Inflammatory macrophage treated with lipopolysaccharide for 4 hours (primary cell): ENCODE measurements at places on chromosomes 7 and 10.

DNA sequence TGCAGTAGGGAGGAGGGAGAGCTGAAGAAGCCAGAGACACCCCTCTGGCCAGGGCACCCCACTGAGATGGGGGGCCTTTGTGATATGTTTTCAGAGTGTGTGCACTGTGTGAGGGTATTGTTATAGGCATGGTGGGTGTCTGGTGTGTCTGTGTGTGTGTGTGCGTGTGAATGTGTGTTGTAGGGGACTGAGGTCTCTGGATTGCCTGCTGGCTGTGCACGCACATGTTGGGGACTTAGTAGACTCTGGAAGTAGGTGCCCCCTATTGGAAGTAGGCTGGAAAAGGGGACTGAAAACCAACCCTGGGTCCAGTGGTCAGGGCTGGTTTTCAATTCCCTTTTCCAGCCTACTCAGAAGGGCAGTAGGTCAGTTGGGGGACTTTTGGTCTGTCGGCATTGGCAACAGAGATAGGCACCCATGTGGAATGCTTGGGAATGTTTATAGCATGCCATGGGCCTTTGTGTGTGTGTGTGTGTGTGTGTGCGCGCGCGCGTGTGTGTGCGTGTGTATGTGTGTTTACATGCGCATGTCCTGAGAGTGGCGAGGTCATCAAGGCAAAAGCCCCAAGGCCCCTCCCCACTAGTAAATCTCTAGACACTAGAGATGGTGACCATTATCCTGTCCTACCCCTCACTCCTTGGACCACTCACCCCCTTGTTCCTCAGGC, 78.8 kb downstream of the HIF1AN start:
- DNase-seq = no peak

GRCh38 chr7:27605689-27606269, 56.9 kb downstream of the HIBADH start:
- DNase-seq = peak; percentile 3

DNA sequence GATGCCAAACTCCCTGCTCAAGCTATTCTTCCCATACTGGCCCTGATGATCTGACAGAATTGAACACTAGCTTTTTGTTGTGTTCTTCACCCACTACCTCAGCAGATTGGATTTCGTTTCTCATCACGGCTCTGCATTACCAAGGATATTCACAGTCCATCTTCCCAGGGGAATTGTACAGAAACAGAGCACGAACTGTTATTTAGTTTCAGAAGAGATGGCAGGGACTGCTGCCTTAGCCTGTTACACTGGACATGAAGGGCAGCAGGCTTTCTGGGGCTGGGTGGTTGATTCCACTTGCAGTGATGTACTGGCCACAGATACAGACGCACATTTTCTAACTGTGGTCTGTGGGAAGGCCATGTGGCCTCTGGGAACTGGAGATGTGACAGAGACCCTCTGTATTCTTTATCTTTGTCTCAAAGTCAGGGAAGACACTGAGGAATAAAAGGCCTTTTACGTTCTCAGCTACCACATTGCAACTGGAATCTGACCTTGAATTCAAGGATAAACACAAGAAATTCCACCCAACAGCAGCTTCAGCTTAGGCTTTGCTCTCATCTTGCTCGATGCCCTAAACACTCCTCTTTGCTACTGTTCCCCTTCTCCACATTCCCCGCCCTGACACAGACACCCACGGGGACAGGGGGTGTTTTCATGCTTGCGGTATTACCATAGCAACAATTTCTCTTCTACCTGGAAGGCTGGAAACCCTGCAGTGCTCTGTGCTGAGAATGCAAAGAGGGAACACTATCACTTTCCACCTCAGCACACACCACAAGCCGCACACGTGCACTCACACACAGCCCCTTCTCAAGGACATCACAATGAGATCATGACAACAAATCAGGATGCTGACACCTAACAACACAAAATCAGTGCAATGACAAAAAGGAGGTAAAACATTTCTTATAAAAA, 81.7 kb downstream of the RNF216 start:
- no peak for DNase-seq

DNA sequence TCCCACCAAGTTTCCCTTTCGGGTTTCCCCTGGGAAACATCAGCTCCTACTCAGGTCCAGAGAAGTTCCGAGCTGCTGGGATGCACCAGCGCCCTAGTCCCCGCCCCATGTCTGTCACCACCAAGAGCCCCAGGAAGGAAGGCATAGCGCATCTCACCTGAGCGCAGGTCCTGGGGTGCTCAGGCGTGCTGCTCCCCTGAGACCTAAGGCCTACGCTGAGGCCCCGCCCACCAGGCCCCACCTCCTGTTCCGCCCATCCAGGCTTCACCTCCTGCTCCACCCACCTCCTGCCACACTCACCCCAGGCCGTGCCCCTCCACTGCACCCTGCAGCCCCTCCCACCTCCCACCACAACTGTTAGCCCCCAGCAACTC, 1.2 kb upstream of the TFR2 start:
- DNase-seq = no peak

DNA sequence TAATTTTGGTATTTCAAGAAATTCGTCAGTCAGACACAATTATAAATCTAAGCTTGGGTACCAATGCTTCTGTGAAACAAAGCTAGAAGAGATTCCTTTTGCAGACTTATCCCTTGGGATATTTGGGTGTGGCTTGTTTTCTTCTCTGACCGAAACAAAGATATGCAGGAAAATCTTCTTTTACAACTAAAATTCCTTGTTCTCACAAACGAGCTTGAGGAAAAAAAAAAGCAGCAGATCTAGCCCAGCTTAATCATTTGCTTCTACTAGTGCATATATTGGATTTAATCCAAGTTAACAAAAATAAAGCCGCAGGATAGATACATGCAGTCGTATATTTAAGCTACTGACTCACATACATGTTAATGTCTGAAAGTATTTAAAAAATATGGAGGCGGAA, 104.2 kb downstream of the PRTFDC1 start:
- DNase-seq = no peak

DNA sequence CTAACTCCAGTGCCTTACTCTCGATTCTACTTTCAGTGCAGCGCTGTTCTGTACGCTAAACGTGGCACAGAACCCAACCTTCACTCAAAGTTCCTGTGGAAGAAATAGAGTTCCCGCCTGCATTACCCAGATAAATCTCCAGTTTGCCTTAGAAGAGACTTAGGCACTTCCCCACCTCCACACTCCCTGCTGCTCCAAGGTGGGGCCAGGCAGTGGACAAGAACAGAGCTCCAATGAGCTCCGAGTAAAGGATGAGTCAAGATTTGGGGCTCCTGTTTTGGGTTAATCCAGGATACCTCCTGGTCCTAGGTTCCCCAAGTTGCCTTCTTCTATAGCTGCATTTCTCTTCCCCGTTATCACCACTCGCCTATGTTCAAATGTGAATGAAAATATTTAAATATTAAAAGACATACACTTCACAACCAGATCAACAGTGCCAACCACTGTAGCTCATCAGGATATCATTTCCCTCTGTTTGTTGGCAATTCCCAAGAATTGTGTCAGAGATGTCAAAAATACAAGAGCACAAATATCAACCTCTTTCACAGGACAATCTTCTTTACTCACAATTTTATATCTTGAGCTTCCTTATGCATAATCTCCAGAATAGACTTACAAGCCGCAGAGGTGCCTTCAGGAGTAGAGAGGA, 48.0 kb downstream of the MALSU1 start:
- DNase-seq = peak; percentile 55

DNA sequence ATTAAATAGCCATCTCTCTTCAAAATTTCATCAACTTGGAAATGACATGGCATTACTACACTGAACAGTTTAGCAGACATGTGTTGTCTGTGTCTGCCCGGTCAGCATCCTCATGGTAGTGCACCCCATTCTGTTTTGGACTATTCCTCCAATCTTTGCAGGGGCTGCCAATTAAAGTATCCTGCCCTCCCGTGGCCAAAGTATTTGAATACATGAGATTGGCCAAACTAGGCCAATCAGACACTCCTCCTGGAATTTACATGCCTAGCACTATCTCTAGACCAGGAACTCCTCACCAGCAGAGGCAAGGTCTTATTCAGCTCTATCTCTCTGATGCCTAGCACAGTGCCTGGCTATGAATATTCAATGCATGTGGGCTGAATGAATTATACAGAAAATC, 4.4 kb downstream of the SHTN1 start:
- DNase-seq = no peak

GRCh38 chr10:72315611-72316385, 38.9 kb downstream of the DNAJB12 start:
- no peak for DNase-seq

DNA sequence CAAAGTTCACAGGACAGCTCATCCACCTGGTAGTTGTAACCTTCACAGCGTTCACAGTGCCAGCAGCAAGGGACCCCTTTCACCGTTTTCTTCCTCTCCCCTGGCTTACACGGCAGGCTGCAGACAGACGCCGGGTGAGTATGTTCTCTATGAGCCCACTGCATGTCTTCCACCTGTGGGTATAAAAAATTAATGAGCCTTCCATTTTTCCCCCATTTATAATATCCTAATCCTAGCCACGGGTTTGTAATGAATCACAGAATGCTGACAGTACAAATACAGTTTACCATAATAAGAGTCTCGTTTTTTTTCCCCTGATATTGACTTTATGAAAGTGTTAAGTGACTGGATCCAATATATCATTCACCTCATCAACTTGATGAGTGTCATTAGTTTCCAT, 719.0 kb downstream of the GRM8 start:
- DNase-seq = no peak

DNA sequence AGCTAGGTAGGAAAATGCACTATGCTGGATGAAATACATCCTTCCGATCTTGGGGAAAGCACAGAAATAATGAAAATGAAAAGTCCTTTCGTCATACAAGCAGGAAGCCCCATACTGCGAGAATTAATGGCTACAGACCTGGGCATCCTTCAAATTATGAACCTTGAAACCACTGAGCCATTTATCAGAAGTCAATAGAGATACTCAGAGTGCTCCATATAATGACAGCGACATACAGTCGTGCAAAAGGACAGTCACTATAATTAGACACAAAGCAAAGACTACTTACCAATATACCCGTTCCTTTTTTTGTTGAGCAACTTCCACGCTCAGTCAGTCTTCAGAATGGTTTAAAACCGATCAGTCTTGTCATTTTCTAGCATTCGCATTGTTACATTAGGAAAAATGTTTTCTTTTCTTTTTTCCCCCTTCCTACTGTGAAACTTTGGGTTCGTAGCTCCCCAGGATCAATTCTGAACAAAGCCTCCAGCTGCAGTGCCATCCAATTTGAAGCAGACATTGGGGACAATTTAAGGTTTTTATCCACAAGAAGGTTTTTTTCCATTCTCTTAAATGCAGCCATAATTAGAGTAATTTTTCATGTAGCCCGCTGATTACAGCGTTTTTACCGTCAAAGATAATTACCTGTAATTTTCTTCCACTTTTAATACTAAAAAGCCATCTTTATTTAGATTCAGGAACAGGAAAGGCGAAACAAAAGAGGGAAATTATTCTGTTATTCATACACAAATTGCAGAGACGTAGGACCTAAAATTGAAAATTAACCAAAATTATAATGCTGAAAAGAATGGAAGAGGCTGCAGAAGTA, 6.4 kb downstream of the DLX6 start:
- DNase-seq = no peak

DNA sequence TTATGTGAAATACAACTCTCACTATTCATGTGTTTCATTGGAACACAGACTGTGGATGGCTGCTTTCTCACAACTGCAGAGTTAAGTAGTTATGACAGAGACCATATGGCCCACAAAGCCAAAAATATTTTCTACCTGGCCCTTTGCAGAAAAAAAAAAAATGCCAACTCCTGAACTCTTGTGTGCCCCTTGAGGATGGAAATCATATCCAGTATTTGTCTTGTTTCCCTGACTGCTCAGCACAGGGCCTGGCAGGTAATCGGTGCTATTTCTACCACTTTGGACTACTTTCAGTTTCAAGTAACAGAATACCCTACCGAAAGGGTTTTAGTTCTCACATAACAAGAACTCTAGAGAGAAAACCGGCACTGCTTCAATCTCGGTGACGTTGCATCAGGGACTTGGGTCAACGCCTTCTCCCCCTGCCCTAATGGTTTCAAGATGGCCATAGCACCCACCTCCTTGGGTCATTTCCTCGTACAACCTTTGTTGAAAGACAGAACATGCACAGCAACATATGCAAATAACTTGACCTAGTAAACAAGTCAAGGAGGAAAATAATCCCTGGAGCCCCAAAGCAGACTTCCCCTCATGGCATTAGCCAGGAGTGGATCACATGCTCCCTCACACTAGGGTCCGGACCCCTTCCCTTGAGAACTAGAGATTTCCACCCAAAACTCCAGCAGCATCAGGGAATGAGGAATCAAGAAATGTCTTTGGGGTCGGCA, 11.8 kb upstream of the GPNMB start:
- no peak for DNase-seq

DNA sequence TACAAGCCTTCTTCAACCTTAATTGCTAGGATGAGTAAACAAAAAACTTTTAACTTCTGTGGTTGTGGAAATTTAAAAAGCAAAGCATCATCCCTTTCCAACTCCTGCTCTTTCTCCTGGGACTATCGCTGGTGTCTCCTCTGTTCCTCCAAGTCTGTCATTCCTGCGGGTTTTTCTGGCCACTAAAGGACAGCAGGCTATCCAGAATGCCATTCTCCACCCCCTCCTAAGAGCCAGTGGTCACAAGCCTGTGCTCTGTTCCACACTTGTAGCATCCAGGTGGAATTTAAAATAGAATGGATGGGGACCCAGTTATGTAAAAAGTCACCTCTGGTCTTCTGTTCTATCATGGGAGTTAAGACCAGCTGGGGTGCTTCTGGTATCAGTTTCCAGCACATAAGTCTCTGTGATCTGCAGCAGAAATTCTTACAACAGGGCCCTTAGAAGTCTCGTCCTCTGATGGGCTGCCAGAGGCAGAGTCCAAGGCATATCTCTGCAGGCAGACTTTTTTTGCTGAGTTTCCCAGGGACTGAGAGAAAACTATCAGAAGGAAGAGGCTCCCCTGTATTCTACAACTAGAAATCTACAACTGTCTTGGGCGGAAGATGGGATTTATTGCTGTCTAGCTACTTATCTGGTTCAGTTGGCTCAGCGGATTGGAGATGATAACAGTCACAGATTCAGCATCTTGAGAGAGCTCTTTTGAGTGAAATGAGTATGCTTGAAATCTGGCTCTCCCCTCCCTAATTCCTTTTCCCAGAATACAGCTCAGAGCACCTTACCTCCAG, 5.1 kb upstream of the WNT16 start:
- no peak for DNase-seq

- no peak for DNase-seq
Measured at GRCh38 chr10:54415483-54415882, 385.5 kb downstream of the PCDH15 start.
